ENCODE measurements at places on chromosomes 11 and 22.

DNA sequence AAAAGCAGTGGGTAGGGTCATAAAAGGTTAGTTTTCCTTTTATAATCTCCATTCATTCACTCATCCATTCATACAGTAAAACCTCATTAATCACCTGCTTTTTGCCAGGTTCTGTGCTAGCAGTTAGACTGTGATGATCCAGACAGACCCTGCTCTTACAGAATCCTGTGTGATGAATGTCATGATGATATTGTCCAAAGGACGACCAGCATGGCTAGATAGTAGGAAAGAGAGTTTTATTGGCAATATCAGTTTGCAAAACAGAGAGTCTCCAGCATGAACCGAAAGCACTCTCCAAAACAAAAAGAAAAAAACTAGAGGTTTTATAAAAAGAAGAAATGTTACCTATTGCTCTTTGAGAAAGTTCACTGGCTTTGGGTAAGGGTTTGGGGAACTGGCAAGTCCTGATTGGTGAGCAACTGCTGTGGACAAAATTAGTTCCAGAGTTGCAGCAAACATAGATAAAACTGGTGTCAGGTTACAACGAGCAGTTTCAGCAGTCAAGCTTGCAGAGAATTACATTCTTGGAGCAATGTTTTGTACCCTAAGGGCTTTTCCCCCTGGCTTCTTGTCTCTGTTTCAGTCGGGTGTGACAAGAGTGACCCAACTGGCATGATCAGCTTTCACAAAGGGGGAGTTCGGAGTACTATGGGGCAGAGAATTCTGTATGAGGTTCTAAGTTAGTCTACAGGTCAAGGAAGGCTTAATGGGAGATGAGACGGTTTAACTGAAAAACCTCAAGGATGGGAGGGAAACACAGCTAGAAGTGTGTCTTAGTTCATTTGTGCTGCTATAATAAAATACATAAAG lies 58.3 kb downstream of the HSD17B12 start:
- DNase-seq = no peak

- no peak for DNase-seq
Measured at GRCh38 chr11:99370549-99371216, 349.9 kb downstream of the CNTN5 start.

- no peak for DNase-seq
Measured at GRCh38 chr11:34976496-34977088, 60.2 kb downstream of the PDHX start.

- no peak for DNase-seq
Measured at GRCh38 chr22:36464715-36465231, 16.7 kb downstream of the TXN2 start.

GRCh38 chr11:2770761-2771301 lies 71.0 kb upstream of the KCNQ1OT1 start:
- DNase-seq = no peak

DNA sequence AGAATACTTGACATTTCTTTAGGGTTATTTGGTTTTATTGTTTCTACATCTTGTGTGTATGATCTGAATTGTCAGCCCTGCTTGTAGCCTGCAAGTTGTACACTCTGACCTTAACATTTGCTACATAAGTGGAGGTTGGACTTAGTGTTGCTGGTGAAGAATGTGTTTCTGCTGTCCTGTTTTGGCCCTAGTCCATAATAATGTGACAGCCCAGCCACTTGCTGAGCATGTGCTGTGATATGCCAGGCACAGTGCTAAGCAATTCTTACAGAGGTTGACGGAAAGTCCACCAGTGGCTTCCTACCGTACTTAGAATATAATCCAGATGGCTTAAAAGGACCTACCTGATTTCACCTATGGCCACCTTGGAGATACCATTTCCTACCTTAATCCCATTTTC lies 526.6 kb downstream of the NELL1 start:
- no peak for DNase-seq

GRCh38 chr22:30241576-30242371 lies 4.8 kb downstream of the LIF start:
- no peak for DNase-seq

DNA sequence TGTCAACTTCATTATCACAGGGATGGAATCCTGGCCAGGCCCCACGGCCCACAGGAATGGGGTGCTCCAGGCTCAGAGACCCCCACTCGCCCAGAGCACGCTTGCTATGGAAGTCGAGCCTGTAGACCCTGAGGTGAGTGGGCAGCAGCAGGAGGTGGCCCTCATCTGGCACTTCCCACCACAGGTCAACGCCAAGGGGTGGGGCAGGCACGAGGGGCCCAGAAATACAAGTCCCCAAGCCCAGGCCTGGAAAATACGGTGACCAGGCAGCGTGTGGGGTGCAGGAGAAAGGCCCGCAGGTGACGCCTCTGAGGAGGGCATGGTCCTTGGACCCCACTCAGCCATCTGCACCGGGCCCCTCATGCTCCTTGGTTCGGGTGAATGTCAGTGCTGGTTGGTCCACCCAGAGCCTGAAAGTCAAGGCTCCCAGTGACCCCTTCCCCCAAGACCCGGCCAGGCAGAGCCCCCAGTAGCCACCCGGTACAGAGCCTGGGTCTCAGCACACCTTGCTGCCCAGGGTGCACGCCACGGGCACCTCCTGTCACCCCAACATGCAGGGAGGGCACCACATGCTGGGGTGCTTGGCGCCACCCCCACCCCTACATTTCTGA lies 2.4 kb downstream of the MOB2 start:
- DNase-seq = no peak

DNA sequence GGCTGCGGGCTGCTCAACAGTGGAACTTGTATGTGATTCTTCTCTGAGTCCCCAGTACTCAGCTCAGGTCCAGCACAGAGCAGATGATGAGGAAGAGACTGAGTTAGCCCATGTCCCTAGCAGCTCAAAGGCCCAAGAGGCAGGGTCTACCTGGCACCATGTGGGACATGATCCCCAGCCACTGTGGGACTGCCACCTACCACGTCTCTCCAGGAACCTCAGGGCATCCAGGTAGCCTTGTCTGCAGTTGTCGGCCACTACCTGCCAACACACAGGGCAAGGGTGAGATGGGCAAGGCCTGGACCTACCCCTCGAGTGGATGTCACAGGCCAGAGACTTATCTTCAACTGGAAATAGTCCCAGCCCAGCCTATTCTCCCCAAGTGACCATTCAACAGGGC lies 4.4 kb downstream of the PNPLA5 start:
- no peak for DNase-seq

DNA sequence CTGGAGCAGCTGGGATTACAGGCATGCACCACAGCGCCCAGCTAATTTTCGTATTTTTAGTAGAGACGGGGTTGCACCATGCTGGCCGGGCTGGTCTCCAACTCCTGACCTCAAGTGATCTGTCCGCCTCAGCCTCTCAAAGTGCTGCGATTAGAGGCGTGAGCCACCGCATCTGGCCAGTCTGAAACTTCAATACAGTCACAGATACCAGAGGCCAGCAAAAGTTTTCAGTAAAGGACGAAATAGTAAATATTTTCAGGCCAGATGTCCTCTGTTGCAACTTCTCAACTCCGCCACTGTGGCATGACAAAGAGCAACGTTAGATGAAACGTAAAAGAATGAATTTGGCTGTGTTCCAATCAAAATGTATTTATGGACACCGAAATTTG lies 403.6 kb downstream of the MN1 start:
- no peak for DNase-seq

DNA sequence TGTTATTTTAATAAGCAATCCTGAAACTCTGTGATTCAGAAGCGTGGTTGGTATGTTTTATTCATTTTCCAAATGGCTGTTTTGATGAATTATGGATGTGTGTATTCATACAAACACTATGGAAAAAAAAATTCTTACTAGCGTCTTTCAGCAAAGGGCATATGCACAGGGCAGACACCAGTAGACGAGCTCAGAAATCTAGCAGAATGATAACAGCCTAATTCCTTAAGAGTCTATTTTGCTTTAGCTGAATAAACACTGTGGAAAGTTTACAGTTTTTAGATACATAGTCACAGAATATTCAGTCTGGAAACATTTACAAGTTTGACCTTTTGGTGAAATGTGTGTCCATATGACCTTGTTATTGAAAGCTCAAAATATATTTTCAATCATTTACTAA lies 418.8 kb upstream of the LUZP2 start:
- DNase-seq = no peak

- DNase-seq = no peak
Measured at GRCh38 chr22:31490496-31490925, 869 bp upstream of the EIF4ENIF1 start.

DNA sequence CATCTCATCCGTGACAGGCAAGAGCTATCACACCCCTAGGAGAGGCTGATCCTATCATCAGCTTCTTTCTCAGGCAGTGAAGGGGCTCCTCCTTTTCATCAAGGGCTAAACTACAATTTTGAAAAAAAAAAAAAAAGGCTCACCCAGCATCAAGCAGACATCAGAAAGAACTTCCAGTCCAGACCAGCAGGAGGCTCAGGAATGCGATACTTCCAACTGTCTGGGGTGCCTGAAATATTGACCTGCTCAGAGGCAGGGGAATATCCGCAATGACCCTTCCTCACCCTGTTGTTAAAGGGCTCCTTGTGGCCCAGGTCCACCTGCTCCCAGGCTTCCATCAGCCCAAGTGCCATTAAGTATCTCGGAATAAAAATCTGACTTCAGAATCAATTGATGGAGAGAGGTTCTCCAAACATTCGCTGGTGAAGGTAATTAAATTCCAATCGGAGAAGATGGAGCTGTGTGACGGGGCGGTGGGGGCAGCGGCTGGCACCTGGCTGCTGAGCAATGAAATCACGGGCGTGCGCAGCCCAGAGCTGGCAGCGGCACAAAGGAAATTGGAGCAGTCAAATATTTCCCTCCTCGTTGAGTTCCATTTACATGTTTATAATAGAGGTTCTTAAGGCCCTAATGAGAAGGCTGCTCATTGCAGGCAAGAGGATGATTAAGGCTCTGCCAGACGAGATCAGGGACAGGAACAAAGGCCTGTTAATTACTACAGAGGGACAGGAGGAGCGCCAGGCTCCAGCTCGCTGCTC lies 69.0 kb upstream of the THY1 start:
- no peak for DNase-seq

DNA sequence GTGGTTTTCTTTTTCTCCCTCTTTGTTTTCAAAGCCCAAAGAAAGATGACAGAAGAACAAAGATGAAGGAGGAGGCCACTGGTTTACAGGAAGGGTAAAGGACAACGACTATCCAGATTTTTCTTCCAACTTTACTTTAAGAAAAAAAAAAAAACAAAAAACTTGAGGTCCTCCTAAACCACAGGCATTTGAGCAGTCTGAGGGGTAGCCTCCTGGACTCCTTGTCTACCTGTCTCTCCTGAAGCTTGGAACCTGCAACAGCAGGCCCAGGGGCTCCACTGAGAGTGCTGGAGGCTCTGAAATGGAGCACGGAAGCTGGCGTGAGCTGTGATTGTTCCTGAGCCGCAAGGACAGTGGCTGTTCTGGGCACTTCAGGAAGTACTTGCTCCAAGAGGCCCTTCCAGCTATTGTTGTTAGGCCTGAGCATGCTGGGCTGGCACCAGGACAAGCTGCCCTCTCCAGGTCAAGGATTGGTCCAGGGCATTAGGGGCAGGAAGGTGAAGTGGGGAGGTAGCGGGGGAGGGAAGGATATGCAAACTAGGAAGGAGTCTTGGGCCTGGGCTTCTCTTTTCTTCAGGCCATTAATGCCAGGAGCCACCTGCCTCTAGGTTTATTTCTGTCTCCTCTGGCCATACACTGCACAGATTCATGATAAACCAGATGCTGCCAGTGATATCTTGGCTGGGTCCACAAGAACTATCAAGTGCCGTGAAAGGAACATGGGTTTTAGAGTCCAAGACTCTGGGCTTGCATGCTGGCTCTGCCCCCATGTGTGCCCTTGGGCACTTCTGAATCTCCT lies 147.3 kb downstream of the CCDC34 start:
- DNase-seq = no peak

DNA sequence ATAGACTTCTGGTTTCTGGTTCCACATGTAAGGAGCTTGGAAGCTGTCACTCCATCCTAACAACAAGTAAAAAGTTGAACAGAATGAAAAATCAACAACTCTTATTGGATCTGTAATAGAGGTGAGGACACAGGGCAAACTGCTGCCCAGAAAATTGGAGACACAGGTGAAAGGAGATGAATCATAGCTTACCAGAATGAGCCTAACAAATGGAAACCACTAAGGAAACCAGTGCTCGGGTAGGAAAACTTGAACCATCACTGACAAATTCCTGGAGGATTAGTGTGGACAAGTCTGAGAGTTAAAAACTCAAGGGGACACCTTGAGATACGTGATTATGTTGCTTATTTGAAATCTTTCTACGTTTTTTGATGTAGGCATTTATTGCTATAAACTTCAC lies 52.1 kb downstream of the GDPD4 start:
- no peak for DNase-seq

GRCh38 chr11:65802841-65803240 lies 16.0 kb downstream of the OVOL1 start:
- no peak for DNase-seq

- no peak for DNase-seq
Measured at GRCh38 chr22:38531251-38531938, 25.3 kb upstream of the DDX17 start.

DNA sequence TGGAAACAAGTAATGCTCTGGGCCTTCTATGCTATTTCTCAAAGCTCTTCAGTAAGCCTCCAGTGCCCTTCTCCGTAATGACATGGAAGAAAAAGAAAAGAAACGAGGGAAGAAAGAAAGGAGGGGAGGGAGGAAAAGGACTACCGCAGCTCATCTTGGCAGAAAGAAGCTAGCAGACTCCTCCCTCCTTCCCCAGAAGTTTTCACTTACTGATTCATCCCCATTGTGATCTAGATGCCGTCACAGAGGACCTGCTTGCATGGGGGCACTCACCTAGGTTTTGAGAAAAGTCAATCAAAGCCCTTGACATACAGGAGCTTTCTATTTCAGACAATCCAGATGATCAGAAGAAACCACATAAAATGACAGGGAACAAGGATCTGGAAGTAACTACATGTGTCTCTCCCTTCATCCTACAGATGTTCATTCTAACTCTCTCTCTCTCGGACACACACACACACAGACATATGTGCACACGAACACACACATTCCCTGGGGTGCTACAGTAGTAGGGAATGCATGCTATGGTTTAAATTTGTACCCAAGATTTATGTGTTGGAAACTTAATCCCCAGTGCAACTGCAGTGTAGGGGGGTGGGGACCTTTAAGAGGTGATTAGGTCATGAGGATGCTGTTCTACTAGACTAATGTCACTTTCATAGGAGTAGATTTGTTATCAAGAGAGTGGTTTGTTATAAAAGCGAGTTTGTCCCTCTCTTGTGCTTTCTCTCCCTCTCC lies 37.6 kb upstream of the RCN1 start:
- DNase-seq = no peak

Data from stimulated activated CD4-positive, alpha-beta T cell treated with anti-CD3 and anti-CD28 coated beads, Interleukin-1b, Interleukin-23, amount 100 ng/mL, for 1 hour (primary cell).